ENCODE measurements at places on chromosomes 3 and 15.

GRCh38 chr15:73906346-73907034, 19.8 kb upstream of the LOXL1 start:
- DNase-seq = no peak

- no peak for DNase-seq
Observed at GRCh38 chr3:169945313-169945712, 21.3 kb upstream of the SEC62 start.

- DNase-seq = no peak
Observed at GRCh38 chr3:39801216-39801615, 8.2 kb upstream of the MYRIP start.

DNA sequence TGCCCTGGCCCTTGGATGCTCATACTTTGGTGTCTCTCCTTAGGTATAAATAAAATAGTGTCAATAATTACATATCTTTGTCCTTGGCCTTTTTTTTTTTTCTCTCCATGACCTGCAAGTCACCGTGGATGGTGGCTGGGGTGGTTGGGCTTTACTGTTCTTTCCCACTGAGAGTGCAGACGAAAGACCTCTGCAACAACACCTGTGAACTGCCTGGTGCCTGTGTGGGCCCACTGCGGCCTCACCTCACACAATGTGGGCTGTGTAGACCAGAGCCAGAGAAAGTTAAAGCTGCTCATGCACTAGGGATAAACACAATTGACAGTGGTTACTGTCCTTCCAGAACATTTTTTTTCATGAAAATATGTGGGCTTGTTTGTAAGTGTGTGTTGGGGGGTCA, 39.0 kb downstream of the CCDC32 start:
- no peak for DNase-seq

- no peak for DNase-seq
Observed at GRCh38 chr15:97114900-97115760, 784.6 kb downstream of the NR2F2 start.
